ENCODE measurements at places on chromosomes 11 and 22.

GRCh38 chr22:42693055-42693762, 27.5 kb downstream of the A4GALT start:
- H3K27me3 ChIP-seq = no peaks in the 10 kb centered on the region
- H3K4me3 ChIP-seq = no peak overlapping the region
- H3K4me1 ChIP-seq = peaks cover 8% of the 10 kb centered on the region
- H3K36me3 ChIP-seq = no peaks in the 10 kb centered on the region
- H3K27ac ChIP-seq = no peak overlapping the region
- no peak for DNase-seq

GRCh38 chr22:31136711-31137110, 3.6 kb downstream of the PLA2G3 start:
- DNase-seq = no peak
- no peaks in the 10 kb centered on the region for H3K27me3 ChIP-seq
- no peak overlapping the region for H3K27ac ChIP-seq
- no peak overlapping the region for H3K4me3 ChIP-seq
- peaks cover 4% of the 10 kb centered on the region for H3K4me1 ChIP-seq

DNA sequence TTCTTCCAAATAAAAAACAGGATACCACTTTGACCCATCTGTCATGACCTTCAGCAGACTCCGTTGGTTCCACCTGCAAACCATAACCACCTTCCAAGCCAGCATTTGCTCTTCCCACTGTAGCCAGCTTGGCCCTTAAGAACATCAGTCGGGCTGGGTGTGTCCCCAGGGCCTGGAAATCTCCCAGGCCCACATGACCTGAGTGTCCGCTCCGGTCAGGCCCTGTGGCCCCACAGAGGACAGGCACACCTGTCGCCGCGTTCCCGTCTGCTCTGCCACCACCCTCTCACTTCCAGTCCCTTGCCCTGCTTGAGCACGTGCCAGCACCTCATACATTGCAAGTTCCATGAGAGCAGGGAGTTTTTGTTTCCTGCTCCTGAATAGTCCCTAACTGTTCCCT, 65.7 kb upstream of the PITPNB start:
- H3K4me3 ChIP-seq = no peak overlapping the region
- H3K36me3 ChIP-seq = no peaks in the 10 kb centered on the region
- DNase-seq = no peak
- no peaks in the 10 kb centered on the region for H3K27me3 ChIP-seq

- H3K4me1 ChIP-seq = no peaks in the 10 kb centered on the region
- no peaks in the 10 kb centered on the region for H3K36me3 ChIP-seq
- no peak overlapping the region for H3K4me3 ChIP-seq
Observed at GRCh38 chr11:35073691-35074419, 65.1 kb upstream of the CD44 start.

DNA sequence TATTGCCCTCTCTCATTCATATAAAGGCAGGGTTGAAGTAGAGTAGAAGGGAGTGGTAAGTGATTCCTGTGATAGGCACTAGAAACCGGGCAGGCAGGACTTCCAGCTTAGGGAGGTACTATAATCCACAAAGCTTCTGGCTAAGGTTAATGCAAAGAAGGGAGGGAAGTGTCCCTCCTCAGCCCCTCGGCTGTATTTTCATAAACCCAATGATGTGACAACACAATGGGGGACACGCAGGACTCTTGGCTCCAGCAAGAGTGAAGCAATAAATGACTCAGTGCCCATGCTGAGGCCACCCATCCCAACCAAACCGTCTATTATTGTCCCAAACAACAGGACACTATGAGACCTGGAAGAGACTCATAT, 90.7 kb downstream of the ETS1 start:
- DNase-seq = no peak
- no peaks in the 10 kb centered on the region for H3K27me3 ChIP-seq
- no peak overlapping the region for H3K4me3 ChIP-seq
- peaks cover 18% of the 10 kb centered on the region for H3K4me1 ChIP-seq

GRCh38 chr11:64243236-64243854, 2.5 kb downstream of the FKBP2 start:
- H3K36me3 ChIP-seq = no peaks in the 10 kb centered on the region
- peak overlapping the region; percentile 78 for H3K4me3 ChIP-seq
- H3K27ac ChIP-seq = peak overlapping the region; percentile 100
- peaks cover 22% of the 10 kb centered on the region for H3K4me1 ChIP-seq
- H3K27me3 ChIP-seq = no peaks in the 10 kb centered on the region

- H3K27me3 ChIP-seq = no peaks in the 10 kb centered on the region
- no peak overlapping the region for H3K27ac ChIP-seq
- no peak for DNase-seq
- no peaks in the 10 kb centered on the region for H3K36me3 ChIP-seq
- no peaks in the 10 kb centered on the region for H3K4me1 ChIP-seq
Observed at GRCh38 chr11:36465449-36466163, 44.5 kb downstream of the TRAF6 start.

DNA sequence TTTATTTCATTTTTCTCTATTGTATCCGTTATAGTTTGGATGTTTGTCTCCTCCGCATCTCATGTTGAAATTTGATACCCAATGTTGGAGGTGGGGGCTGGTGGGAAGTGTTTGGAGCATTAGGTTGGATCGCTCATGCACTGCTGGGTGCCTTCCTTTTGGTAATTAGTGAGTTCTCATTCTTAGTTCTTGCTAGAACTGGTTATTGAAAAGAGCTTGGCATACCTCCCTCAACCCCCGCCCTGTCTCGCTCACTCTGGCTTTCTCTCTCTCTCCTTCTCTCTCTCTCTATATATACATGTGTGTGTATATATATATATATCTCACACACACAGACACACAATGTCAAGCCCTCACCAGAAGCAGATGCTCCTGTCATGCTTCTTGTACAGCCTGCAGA, 978.7 kb downstream of the DLG2 start:
- no peak overlapping the region for H3K4me3 ChIP-seq
- no peak overlapping the region for H3K27ac ChIP-seq
- no peaks in the 10 kb centered on the region for H3K36me3 ChIP-seq
- peaks cover 4% of the 10 kb centered on the region for H3K4me1 ChIP-seq
- DNase-seq = no peak

DNA sequence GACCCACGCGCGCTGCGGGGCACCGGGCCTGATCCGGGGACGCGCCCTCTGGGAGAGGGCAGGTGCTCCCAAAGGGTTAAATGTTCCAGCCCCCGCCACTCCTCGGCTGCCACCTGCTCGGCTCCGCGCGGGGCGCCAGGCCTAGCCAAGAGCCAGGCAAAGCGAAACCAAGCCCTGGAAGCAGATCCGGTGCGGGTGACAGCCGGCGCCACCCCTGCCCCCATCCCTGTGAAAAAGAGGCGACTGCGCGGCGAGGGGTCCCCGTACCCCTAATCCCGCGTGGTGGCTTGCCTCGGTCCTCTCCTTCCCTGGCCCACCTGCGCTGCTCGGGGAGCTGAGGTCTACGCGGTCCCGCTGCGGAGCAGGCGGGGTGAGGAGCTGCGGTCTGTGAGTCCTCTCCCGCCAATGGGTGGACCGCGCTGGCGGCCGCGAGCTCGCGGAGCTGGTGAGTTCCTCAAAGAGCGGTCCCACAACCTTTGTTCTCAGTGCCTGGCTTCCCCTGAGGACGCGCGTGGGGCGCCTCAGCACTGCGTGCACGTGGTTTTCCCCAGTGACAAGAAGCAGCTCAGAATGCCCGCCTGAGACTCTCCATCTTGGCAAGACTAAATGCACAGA, at the start of gene ME3:
Gene ME3, minus strand, starts transcription at position 610 of the 615 bp plus-strand sequence.
- peaks cover 6% of the 10 kb centered on the region for H3K4me1 ChIP-seq
- peak within 1 kb of the TSS; percentile 48 for H3K4me3 ChIP-seq
- DNase-seq = peak; percentile 76
- H3K27ac ChIP-seq = peak within 1 kb of the TSS; percentile 66
- H3K36me3 ChIP-seq = no peaks in the 10 kb centered on the region

DNA sequence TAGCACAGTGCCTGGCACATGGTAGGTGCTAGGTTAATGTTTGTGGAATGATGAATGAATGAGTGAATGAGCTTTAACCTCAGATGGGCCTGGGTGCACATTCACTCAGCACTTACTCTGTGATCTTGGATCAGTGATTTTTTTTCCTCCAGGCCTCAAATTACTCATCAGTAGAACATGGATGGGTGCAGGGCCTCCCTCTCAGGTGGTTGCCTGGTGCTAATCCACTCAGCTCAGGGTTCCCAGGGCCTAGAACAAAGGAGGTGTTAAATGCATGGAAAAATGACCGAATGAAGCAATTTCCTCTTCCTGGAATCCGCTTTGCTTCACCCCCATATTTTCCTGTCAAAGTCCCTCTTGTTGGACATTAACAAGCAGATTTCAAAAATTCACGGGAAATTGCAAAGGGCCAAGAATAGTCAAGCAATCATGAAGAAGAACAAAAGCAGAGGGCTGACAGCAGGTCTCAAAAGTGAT, 93.5 kb downstream of the MYEOV start:
- H3K4me3 ChIP-seq = no peak overlapping the region
- H3K27ac ChIP-seq = no peak overlapping the region
- no peak for DNase-seq
- no peaks in the 10 kb centered on the region for H3K4me1 ChIP-seq

GRCh38 chr22:47417699-47418098, 655.2 kb downstream of the TBC1D22A start:
- no peaks in the 10 kb centered on the region for H3K4me1 ChIP-seq
- no peak overlapping the region for H3K27ac ChIP-seq

- no peaks in the 10 kb centered on the region for H3K4me1 ChIP-seq
- DNase-seq = no peak
- peaks cover 1% of the 10 kb centered on the region for H3K36me3 ChIP-seq
- no peaks in the 10 kb centered on the region for H3K27me3 ChIP-seq
- H3K27ac ChIP-seq = no peak overlapping the region
Observed at GRCh38 chr22:39306456-39307361, 12.7 kb downstream of the RPL3 start.

- H3K4me1 ChIP-seq = no peaks in the 10 kb centered on the region
- H3K36me3 ChIP-seq = no peaks in the 10 kb centered on the region
- no peak for DNase-seq
- no peaks in the 10 kb centered on the region for H3K27me3 ChIP-seq
- H3K4me3 ChIP-seq = no peak overlapping the region
Observed at GRCh38 chr11:67731583-67731982, 57.2 kb upstream of the ALDH3B2 start.

- H3K4me1 ChIP-seq = no peaks in the 10 kb centered on the region
- no peaks in the 10 kb centered on the region for H3K27me3 ChIP-seq
- no peaks in the 10 kb centered on the region for H3K36me3 ChIP-seq
- DNase-seq = peak; percentile 49
- H3K4me3 ChIP-seq = no peak overlapping the region
Observed at GRCh38 chr22:35582861-35583670, 34.1 kb downstream of the MB start.

GRCh38 chr11:80362563-80363340, 921.9 kb upstream of the TENM4 start:
- no peak overlapping the region for H3K4me3 ChIP-seq
- H3K27me3 ChIP-seq = no peaks in the 10 kb centered on the region
- H3K27ac ChIP-seq = no peak overlapping the region

- no peak for DNase-seq
- H3K4me1 ChIP-seq = peaks cover 66% of the 10 kb centered on the region
- no peak overlapping the region for H3K4me3 ChIP-seq
Observed at GRCh38 chr22:36350751-36351594, 36.8 kb downstream of the MYH9 start.

GRCh38 chr11:27200779-27201453, 160.3 kb downstream of the BBOX1 start:
- no peaks in the 10 kb centered on the region for H3K36me3 ChIP-seq
- H3K4me1 ChIP-seq = peaks cover 16% of the 10 kb centered on the region
- H3K4me3 ChIP-seq = no peak overlapping the region
- peak overlapping the region; percentile 56 for H3K27ac ChIP-seq
- no peak for DNase-seq
- no peaks in the 10 kb centered on the region for H3K27me3 ChIP-seq

DNA sequence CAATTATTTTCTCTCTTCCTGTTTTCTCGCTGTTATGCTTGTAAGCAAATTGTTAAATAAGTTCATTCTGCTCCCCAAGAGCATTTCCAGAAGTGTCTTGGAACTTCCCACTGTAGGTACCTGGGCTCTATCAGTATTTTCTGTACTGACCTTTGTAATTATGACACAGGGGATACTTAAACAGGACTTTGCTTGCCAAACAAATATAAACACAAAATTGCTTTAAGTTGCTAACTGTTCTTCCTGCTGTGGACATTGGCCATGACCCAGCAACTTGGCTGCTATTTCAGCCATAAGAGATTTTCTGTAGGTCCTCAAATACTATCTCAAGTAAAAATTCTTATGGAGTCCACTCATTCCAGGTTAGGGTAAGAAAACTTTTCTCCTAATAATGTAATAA, 30.1 kb downstream of the SYT9 start:
- no peak overlapping the region for H3K4me3 ChIP-seq
- H3K27me3 ChIP-seq = no peaks in the 10 kb centered on the region
- H3K4me1 ChIP-seq = no peaks in the 10 kb centered on the region

- H3K4me1 ChIP-seq = no peaks in the 10 kb centered on the region
- no peaks in the 10 kb centered on the region for H3K27me3 ChIP-seq
- no peaks in the 10 kb centered on the region for H3K36me3 ChIP-seq
- DNase-seq = no peak
- H3K4me3 ChIP-seq = no peak overlapping the region
Observed at GRCh38 chr11:64644647-64645275, 53.7 kb downstream of the SLC22A12 start.

DNA sequence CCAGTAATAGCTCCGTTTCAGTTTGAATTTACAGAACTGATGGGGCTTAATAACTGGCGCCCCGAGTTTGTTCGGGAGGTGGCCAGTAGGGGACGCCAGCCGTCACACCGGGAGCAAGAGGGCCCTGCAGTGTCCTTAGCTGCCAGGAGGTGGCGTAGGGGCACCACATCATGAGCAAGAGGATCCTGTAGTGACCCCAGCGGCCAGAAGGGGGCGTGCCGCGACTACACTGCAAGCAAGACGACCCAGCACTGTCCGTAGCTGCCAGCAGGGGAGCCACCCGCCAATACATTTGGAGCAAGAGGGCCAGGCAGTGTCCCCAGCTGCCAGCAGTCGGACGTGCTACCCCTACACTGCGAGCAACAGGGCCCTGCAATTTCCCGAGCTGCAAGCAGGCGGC, 663.7 kb upstream of the B3GAT1 start:
- no peak overlapping the region for H3K27ac ChIP-seq
- H3K27me3 ChIP-seq = no peaks in the 10 kb centered on the region
- peak; percentile 21 for DNase-seq
- no peaks in the 10 kb centered on the region for H3K36me3 ChIP-seq
- H3K4me1 ChIP-seq = no peaks in the 10 kb centered on the region

GRCh38 chr11:15128621-15129020, 13.9 kb downstream of the INSC start:
- no peaks in the 10 kb centered on the region for H3K36me3 ChIP-seq
- H3K4me3 ChIP-seq = no peak overlapping the region

GRCh38 chr22:31790240-31790639, 36.4 kb downstream of the DEPDC5 start:
- H3K36me3 ChIP-seq = no peaks in the 10 kb centered on the region
- no peak overlapping the region for H3K4me3 ChIP-seq
- no peaks in the 10 kb centered on the region for H3K4me1 ChIP-seq
- H3K27me3 ChIP-seq = no peaks in the 10 kb centered on the region
- DNase-seq = no peak
- H3K27ac ChIP-seq = no peak overlapping the region

Measured in pancreas (tissue), 10 donors.